ENCODE measurements at places on chromosomes 6 and 20.

- DNase-seq: no peak
Observed at GRCh38 chr6:140459209-140459608, 1084.8 kb upstream of the CITED2 start.

DNA sequence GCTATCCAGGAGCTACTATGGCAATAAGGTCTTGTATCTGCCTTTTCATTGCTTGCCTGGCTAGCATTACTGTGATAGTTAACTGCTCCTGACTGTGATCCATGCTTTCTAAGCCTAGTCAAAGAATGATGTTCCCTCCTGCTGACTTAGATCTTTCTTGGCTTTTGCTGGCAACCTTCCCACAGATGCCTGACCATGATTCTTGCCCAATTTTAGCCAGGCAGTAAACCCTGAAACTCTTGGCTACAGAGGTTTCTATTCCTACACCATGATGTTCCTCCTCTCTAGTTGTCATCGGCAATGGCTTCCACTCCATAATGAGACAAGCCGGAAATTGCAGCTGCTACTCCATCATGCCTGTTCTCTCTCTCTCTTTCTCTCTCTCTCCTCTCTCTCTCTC is 238.1 kb downstream of the HAO1 start:
- no peak for DNase-seq

- DNase-seq: no peak
Observed at GRCh38 chr20:16707674-16708073, 22.2 kb upstream of the SNRPB2 start.

DNA sequence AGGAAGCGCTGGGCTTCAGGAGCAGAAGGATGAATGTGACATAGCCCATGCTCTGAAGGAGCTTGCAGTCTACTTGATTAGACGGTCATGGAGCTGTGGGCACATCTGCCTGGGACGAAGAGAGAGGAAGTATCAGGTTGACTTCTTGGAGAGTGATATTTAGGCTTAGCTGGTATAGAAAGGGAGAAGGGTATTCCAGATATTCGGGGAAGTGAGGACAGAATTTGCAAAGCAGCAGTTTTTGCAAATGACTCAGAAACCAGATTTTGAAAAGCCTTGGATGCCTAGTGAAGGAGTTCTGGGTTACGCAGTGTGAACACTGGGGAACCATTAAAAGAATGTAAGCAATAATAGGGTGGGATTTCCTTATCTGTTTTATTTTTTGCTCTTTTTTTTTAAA is 60.7 kb downstream of the EYA4 start:
- no peak for DNase-seq

DNA sequence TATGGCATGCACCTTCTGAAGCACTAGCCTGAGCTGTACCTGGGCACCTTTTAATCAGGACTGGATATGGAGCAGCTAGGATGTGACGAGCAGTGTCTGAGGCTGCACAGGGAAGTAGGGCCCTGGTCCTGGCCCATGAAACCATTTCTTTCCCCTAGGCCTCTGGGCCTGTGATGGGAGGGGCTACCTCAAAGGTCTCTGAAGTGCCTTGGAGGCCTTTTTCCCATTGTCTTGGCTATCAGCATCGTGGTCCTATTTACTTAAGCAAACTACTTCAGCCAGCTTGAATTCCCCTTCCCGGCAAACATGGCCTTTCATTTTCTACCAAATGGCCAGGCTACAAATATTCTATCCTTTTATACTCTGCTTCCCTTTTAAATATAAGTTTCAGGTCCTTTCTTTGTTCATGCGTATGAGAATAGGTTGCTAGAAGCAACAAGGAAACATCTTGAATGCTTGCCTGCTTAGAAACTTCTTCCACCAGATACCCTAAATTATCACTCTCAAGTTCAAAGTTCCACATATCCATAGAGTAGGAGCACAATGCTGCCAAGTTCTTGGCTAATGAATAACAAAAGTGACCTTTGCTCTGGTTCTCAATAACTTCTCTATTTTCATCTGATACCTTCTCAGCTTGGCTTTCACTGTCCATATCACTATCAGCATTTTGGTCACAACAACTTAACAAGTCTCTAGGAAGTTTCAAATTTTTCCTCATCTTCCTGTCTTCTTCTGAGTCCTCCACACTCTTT is 673.1 kb downstream of the HTR1B start:
- no peak for DNase-seq

DNA sequence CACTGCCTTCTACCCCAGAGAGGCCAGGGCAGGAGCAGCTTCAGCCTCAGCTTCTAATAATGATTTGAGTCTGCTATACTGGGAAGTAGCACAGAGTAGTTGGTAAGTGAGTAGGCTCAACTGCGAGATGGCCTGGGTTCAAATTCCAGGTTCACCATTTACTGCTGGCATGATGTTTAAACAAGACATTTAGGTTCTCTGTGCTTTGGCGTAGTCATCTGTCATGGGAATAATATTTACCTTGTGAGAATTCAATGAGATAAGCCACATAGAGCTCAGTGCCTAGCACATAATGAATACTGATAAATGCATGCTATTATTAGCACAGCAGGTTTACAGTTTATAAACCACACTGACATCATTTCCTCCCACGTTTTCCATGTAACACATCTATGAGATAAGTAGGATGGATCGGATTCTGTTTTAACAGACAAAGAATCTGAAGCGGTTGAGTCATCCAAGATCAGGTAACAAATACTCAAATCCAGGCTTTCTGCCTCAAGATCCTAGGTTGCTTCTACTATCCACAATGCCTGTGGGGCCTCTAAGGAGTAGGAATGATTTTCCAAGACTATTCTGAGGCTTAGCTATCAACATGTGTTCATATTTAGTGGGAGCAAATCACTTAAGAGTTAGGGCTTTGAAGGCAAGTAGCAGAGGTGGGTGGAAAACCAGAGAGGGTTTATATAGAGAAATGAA is 72.9 kb upstream of the DTNBP1 start:
- DNase-seq: peak; percentile 77

GRCh38 chr6:49549691-49550491 is 577 bp upstream of the C6orf141 start:
- DNase-seq: no peak

DNA sequence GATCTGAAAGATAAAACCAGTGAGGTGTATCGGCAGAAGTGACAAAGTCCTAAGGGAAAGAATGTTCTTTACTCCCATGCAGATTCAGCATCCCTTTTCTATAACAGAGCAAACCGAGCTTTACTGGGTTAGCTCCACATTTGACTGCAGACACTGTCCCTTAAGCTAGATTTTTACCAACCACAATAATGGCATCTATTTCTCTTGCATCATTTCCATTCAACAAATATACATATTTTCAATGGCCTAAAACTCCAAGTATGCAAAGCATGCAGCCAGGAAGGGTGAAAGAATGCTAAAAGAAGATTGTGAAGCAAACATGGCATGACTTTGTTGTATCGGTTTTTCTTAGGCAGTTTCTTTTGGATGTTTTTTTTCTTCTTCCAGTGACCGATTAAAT is 255.4 kb downstream of the OGFRL1 start:
- DNase-seq: peak; percentile 82

- peak; percentile 79 for DNase-seq
Observed at GRCh38 chr6:11854408-11855165, 76.0 kb upstream of the ADTRP start.

Measured in fibroblast of skin of right biceps (primary cell).